Spinal cord (tissue), 10 donors: ENCODE measurements at places on chromosomes 6 and 20. TPM values are rescaled to one million over a fixed set of nuclear protein-coding genes. Genes with fewer than 3 reads are reported as not detected.

Gene KIF25
- not detected for total RNA-seq

Gene OPRL1
- 13.9 TPM for total RNA-seq

Gene NFS1
- 26.2 TPM for total RNA-seq

Gene HSPA12B
- 4.1 TPM for total RNA-seq

Gene RBPJL
- total RNA-seq: 0.20 TPM

Gene MAP7
- 9.9 TPM for total RNA-seq

Gene CTAGE9
- total RNA-seq: not detected

Gene CPNE5
- total RNA-seq: 9.6 TPM

Gene RAB44
- 0.59 TPM for total RNA-seq

Gene PCK1
- total RNA-seq: 0.50 TPM

Gene NRN1
- total RNA-seq: 43.9 TPM

Gene CD83
- total RNA-seq: 44.7 TPM

Gene PYGB
- total RNA-seq: 71.4 TPM

Gene FAM83B
- 0.17 TPM for total RNA-seq

Gene MICB
- 1.9 TPM for total RNA-seq

Gene SLC22A7
- 0.20 TPM for total RNA-seq

Gene TINAG
- total RNA-seq: 0.10 TPM

Gene SLC24A3
- total RNA-seq: 17.5 TPM

Gene PRELID3B
- 66.0 TPM for total RNA-seq

Gene CCN5
- 0.17 TPM for total RNA-seq
